ENCODE measurements at places on chromosomes 2 and 18.

DNA sequence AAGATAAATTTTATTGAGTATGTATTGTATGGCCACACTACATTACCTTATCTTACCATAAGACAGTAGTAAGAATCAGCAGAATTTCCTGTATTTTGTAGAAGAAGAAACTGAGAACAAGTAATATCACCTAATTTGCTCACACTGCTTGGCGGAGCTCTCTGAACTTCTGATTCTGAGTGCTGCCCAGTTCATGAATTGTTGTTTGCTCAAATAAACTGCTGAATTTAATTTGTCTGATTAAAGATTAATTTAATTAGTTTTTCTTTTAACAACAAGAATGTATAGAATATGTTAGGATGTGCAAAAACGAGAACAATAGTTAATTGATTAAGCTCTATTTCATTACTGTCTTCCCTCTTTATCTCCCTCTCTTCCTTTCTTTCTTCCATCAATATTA lies 100.1 kb upstream of the ERBB4 start:
- DNase-seq: no peak

DNA sequence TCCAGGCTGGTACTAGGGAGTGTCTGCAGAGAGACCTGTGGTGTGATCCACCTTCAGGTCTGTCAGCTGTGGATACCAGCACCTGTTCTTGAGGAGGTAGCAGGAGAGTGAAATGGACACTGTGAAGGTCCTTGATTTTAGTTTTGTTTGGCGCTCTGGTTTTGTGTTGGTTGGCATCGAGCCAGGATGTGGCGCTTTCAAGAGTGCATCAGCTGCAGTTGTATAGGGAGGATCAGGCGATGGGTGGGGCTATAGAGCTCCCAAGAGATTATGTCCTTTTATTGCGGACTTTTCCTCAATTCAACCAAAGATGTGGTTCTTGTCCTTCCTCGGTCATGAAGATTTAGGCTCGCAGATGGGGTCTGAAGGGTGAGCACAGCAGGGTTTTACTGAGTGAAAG lies 37.5 kb downstream of the SLC39A10 start:
- no peak for DNase-seq

GRCh38 chr2:7127156-7127555 lies 209.9 kb downstream of the RNF144A start:
- no peak for DNase-seq

- no peak for DNase-seq
Measured at GRCh38 chr18:70452501-70452900, 163.7 kb downstream of the SOCS6 start.

GRCh38 chr2:53275743-53276142 lies 491.9 kb upstream of the CHAC2 start:
- DNase-seq: no peak

- no peak for DNase-seq
Measured at GRCh38 chr2:109530712-109531111, 83.1 kb downstream of the SEPTIN10 start.

- DNase-seq: no peak
Measured at GRCh38 chr2:160104115-160104514, 41.7 kb upstream of the PLA2R1 start.

DNA sequence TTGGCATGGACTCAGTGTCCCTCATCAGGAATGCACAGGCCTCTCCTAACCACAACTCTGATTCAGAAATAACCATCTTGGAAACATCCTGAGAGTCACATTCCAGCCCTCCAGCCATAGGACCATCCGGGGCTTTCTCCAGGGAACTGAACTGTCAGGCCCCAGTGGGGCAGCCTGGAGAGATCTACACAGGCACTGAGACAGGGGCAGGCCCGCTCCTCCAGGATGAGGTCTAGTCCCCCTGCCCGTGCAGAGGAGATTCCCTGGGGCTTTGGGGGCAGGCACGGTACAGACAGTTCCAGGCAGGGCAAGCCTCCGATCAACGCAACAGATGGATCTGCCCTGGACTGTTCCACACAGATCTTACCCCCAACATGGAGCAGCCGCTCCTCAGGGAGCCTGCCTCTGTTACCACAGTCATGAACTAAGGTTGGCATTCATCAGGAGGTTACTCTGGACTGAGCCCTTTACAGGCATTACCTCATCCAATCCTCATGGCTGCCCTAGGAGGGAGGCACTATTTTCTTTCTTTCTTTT lies 12.0 kb downstream of the KCNK3 start:
- DNase-seq: peak; percentile 26

- DNase-seq: no peak
Measured at GRCh38 chr2:239884875-239885274, 140.3 kb downstream of the NDUFA10 start.

- DNase-seq: no peak
Measured at GRCh38 chr2:219214141-219214540, 4.6 kb downstream of the ABCB6 start.

DNA sequence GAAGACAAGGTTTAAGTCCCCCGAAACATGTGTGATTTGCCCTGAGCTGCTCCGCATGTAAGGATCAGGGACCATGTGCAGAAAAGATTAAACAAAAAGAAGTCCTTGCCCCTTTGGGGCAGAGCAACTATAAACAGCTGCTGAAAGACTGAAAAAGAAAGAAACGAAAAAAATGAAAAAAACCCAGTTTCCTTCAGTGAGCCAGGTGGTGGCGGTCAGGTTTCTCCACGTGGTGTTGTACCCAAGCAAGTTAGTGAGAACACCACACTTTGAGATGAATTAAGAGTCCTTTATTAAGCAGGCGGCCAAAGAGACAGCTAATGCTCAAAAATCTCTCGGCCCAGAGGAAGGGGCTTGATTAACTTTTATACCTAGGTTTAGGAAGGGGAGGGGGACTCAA lies 404.9 kb upstream of the SYT4 start:
- no peak for DNase-seq

DNA sequence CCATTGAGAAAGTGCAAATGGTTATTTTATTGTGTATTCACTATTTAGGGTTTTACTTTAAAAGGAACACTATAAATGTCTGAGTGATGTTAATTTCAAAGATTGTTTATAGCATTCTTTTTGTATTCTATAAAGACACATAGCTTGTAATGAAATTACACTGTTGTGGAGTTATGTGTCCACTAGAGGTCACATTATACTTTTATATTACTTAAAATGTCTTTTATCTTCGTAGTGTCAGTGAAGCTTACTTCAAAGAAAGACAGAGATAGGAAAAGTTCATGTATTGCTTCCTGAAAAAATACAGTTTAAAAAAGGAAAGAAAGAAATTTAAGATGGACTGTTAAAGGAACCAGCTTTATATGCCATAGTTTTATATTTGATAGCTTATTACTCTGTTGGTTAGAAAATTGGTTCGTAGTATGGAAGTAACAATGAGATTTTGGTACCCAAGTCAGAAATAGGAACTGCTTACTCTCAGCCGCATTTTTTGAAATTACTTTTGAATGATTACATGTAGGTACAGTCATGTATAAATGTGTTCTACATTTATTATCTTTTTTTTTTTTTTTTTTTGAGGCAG lies 20.5 kb downstream of the APLF start:
- DNase-seq: no peak

DNA sequence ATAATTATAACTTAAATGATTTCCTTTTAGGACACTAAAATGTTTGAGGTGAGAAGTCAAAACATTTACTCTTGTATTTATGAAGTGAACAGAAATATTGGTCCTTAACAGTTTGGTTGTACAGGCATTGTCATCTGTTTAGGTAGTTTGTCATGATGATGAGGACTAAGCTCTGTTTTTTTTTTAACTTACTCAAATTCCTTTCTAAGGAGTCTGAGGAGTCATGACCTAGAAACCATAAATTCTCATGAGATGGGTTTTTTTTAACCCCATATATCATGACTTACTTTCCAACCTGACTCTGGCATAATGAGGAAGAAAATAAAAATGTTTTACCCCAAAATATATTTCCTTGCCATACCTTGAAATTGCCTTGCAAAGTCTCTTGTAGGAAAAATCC lies 1176.2 kb downstream of the SUCLG1 start:
- no peak for DNase-seq

GRCh38 chr2:147025646-147026585 lies 818.9 kb upstream of the ACVR2A start:
- no peak for DNase-seq

GRCh38 chr18:48460929-48461583 lies 51.9 kb upstream of the ZBTB7C start:
- DNase-seq: no peak

DNA sequence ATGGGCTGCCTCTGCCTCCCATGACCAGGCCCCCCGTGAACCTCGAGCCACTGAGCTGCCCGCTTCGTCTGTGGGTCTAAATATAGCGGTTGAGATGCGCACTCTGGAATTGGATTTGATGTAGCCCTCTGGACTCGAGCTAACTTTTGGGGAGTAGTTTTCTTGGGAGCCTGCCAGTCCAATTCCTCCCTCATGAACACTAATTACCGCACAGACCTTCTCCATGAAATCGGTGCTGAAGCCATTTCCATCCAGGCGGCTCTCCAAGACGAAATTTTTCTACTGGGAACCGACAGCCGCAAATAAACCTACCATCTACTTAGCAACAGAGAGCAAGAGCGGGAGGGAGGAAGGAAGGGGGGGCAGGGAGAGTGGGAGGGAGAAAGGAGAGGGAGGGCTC lies 63.6 kb downstream of the CELF4 start:
- no peak for DNase-seq

DNA sequence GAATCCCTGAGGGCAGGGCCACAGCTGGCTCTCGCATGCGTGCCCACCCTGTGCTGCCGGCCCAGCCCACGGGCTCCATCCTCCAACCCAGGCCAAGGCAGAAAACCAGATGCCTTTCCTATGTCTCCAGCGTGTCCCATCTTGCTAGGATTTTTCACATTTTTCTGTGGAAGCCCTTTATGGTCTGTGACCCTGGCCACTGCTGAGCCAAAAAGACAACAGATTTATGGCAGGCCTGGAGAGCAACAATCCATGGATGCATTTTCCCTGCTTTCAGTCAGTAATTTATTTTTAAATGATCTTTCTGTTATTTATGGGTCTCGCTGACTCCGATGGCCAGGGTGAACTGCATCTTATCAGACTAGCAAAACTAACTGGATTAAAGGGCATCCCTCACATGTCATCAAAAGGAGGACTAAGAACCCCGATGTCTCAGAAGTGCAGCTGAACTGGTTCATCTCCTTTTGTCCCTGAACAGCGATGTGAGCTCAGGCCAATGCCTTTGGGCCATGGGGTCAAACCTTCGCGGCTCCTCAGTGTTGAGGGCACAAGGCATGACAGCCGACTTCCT lies 346.0 kb downstream of the CYRIA start:
- no peak for DNase-seq

DNA sequence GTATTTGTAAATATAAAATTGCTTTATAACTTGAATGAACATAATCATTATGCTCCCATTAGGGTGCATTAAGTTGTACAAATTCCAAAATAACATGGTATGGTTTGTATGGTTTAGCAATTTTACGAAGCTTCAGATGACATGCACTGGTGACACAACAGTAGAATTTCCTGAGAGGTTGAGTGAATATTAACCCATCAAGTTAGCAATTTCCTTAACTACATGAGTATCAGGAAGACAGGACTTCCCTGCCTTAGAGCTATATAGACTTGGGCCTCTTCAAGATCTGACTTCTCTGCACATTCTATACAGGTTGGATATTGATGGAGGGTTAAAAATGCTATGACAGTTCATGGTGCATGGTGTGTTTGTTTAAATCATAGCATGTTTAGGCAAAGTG lies 60.2 kb downstream of the ZC3H6 start:
- DNase-seq: no peak

- DNase-seq: no peak
Measured at GRCh38 chr2:137886083-137886831, 78.0 kb upstream of the HNMT start.

- DNase-seq: no peak
Measured at GRCh38 chr2:195404651-195405050, 252.4 kb upstream of the SLC39A10 start.

- DNase-seq: no peak
Measured at GRCh38 chr2:157032017-157032416, 225.5 kb upstream of the GALNT5 start.

- DNase-seq: no peak
Measured at GRCh38 chr2:233339427-233339826, 14.9 kb upstream of the DGKD start.
